ENCODE measurements at places on chromosomes 11 and 22.

GRCh38 chr11:63680834-63681320 is 423 bp upstream of the RTN3 start:
- DNase-seq: no peak

- no peak for DNase-seq
These were observed 61.1 kb downstream of the FDX1 start for GRCh38 chr11:110490886-110491285.

- no peak for DNase-seq
These were observed 88.9 kb upstream of the IGLL5 start for GRCh38 chr22:22798716-22799115.

- peak; percentile 84 for DNase-seq
These were observed 684.4 kb downstream of the NTM start for GRCh38 chr11:132054822-132055221.

DNA sequence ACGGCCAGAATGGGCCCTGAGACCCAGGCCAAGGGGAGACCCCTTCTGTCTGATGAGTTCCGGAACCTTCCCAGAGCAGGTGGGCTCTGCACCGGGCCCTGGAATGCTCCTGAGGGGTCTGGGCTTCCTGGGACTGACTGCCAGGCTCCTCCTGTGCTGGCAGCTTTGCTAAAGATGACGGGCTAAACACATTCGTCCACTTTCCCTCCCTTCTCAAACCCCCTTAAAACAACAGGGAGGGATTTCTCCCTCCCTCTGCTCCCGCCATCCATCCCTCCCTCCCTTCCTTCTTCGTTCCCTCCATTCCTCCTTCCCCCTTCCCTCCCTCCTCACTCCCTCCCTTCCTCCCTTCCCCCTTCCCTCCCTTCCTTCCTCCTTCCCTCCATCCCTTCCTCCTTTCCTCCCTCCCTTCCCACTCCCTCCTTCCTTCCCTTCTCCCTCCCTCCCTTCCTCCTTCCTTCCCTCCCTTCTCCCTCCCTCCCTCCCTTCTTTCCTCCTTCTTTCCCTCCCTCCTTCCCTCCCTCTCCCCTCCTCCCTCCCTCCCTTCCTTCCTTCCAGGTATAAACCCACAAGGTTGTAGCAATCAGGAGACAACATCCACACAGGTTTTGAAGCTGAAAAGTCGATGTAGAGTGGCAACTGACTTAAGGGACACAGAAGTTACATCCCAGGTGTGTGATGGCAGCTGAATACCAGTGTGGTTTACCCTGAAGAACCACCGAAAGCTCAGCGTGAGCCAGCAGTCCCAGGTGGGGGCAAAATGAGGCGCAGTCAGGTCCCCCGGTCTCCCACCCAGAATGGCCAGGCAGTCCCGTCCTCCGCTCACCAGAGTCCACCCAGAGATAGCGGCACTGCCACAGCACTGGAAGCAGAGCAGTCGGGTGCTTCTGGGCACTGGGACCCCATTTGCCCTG is 18.8 kb upstream of the MGAT3 start:
- no peak for DNase-seq

- DNase-seq: no peak
These were observed 7.5 kb upstream of the MYH9 start for GRCh38 chr22:36395055-36395849.

GRCh38 chr11:69943066-69943465 is 123.8 kb upstream of the FGF3 start:
- no peak for DNase-seq

DNA sequence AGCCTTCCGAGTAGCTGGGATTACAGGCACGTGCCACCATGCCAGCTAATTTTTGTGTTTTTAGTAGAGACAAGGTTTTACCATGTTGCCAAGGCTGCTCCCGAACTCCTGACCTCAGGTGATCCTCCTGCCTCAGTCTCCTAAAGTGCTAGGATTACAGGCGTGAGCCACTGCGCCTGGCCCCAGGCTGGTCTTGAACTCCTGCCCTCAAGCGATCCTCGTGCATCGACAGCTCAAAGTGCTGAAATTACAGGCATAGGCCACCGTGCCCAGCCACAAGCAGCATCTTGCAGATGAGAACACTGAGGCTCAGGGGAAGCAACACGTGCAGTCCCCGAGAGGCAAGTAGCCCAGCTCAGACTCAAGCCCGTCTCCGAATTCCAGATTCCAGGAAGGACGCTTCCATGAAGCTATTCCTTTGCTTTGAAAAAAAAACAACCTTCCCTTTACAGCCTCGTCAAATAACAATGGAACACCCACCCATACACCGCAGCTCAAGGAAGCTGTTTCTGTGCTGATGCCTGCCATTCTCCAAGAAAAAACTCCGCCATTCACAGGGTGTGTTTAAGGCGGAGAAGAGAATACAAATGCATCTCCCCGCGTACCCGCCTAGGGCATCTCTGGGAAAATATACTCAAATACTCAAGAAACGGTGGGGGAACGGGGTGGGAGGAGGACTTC is 34.5 kb upstream of the PDGFB start:
- DNase-seq: no peak

DNA sequence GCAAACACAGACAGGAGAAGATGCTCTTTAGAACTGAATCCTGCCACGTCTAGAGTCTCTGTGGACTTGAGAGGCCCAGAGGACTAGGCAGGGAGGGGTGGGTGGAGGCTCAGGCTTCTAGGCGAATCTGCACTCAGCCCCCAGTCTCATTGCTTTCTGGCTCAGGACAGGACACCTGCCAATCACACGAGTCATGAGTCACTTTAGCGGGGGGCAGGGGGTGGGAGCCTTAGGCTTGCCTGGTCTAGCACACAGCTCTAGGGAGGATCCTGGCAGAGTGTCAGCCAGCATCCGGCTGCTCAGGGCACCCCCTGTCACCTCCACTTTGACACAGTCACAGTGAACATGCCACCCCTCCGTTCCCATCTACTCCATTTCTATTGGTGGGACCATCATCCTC is 167.7 kb downstream of the CEP164 start:
- no peak for DNase-seq

GRCh38 chr11:66011785-66012303 is at the start of gene CST6:
Gene CST6 (plus strand): TSS chr11:66012008. CDS start chr11:66012045, 37 bp downstream.
- DNase-seq: no peak

GRCh38 chr11:69481393-69481844 is at the start of gene LINC01488:
Gene LINC01488 (plus strand): TSS chr11:69481663.
- no peak for DNase-seq

DNA sequence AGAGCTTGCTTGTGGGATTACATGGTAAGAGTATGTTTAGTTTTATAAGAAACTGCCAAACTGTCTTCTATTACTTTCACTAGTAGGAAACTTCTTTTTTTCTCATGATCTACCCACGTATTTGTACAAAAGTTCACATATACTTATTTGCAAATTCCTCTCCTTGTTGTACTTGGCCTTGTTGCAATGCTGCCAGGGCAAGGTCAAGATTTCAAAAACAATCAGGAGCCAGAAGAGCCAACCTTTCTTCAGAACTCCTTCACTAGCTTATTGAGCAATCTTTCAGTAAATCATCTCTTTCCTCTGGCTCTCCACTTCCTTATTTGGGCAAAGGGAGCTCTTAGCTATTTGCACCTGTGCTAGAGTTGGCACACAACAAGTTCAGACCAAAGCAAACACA is 9.7 kb downstream of the SRSF8 start:
- DNase-seq: peak; percentile 32

DNA sequence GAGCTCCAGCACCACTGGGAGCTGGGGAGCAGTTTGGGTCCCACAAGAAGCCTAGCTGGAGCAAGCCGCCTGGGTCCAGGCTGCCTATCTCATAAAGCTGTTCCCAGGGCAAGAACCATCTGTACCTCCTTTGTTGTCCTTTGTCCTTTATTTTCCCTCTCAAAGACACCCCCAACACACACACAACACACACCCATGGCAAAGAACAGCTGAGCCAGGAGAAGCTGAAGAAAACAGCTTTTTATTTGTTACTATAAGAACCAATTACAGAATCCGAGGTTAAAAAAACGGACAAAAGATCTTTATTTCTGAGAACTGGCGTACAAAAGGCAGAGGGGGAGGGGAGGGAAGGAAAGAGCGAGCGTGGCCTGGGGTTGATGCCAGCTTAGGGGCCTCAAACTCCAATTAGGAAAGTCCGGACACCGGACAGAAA is 1.7 kb upstream of the TUT1 start:
- DNase-seq: no peak

GRCh38 chr22:44575381-44576268 is 77.6 kb upstream of the RTL6 start:
- DNase-seq: no peak

DNA sequence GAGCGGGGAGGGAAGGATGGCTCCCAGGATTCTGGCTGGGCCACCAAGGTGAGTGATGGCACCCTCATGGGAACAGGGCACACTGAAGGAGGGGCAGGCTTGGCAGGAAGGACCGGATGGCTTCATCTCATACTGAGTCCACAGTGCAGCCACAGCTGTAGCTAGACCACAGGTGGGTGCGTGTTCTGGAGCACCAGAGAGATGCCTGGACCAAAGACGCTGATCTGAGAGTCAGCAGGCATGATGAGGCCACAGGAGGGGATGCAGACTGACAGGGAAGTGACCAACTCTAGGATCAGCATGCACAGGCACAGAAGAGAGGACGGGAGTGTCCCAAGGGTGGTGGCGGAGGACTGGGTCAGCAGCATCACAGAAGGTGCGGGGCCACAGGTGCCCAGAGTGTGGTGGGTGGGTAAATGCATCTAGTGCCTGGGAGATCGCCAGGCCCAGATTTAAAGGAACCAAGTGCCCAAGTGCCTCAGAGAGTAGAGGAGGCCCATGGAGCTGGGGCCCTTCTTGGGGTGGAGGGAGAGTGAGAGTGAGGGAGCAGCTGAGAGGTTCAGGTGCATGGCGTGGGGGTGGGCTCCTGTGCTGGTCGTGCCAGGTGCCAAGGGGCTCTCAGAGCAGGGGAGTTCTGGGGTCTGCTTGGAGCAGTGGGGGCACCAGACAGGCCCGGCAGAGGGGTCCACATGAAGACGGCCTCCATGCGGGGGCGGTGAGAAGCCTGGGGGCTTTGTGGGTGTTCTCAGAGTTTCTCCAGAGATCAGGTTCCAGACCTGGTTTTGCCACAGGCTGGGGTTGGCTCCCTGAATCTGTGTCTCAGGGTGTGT is 113.7 kb downstream of the CEP164 start:
- no peak for DNase-seq

DNA sequence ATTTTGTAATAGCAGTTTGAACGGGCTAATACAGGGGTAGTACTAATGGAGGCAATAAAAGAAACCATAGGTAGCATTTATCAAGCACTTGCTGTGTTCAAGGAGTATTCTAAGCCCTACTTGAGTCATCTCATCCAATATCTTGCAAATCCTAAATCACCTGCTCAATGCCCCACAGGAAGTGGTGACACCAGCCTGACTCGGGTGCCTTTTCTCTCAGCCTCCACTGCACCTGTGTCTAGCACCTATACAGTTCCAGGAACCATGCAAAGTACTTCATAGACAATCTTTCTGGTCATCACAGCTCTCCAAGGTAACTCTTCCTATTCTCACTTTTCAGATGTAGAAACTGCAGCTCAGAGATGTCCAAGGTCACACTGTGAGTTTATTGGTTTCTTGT is 98.0 kb downstream of the PRR5L start:
- DNase-seq: no peak

GRCh38 chr11:38272376-38272775 is 1674.3 kb upstream of the RAG2 start:
- DNase-seq: no peak

GRCh38 chr22:31346255-31346732 is at the start of gene PATZ1:
Gene PATZ1 (minus strand): TSS chr22:31346346. CDS start chr22:31345602, 744 bp downstream.
- DNase-seq: peak; percentile 70

DNA sequence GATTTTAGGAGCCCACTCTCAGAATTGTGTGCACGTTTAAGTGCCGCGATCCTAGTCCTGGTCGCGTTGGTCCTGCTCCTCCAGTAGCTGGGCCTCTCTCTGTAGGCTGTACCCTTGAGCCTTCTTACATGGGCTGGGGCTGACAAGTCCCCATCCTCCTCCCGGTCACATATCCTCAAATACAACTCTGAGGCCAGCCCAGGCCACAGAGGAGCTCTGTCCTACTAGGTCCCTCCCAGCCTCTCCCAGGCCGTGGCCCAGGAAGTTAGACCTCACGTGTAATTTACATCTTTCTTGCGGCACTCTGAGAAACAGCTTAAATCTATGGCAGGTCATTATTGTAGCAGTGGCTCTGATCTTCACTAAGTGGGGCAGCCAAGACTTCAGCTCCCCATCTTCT is 207.2 kb upstream of the TBCEL start:
- DNase-seq: no peak

DNA sequence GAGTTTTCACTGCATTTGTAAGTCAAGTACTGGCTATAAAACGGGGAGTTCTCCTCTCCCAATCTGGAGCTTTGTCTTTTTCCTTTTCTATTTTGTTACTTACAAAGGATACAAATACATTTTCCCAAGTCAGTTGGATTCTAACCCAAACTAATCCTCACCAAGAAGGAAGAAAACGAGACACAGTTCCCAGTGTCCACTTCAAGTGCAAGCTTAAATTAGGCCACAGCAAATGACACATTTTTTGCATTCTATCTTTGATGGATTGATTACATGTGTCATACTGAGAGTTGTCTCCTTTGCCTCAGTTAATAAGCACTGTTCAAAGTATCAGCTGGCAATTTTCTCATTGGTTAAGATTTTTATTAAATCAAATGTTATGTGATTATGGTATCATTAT is 296.7 kb upstream of the ANO5 start:
- no peak for DNase-seq

GRCh38 chr22:36910461-36910860 is 3.0 kb upstream of the CSF2RB start:
- DNase-seq: no peak

DNA sequence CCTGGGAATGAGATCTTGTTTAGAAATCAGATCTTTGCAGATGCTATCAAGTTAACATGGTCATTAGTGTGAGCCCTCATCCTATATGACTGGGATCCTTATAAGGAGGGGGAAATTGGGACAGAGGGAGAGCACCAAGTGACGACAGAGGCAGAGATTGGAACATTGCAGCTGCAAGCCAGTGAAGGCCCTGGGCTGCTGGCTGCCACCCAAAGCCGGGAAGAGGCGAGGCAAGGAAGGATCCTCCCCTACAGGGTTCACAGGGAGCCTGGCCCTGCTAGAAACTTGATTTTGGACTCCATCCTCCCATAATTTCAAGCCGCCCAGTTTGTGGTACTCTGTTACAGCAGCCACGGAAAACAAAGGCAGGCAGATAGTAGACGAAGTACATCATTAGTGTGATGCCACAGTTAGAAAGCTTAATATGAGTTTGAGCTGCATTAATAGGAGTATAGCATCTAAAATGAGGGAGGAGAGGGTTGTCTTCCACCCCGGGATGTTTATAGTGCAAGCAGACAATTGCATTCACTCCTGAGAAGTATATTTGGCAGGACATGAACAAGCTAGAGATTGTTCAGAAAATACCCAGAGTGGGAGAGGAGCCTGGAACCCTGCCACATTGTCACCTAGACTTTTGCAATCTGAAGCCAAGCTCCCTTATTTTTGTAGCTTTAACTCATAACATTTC is 56.8 kb upstream of the CLMP start:
- no peak for DNase-seq

- DNase-seq: no peak
These were observed 132.3 kb downstream of the OPCML start for GRCh38 chr11:133399855-133400625.

Measured in fibroblast of skin of left quadriceps (primary cell).